ENCODE measurements at places on chromosomes 6 and 20.

- no peak for DNase-seq
These were observed 7.8 kb downstream of the ABHD12 start for GRCh38 chr20:25382704-25383370.

DNA sequence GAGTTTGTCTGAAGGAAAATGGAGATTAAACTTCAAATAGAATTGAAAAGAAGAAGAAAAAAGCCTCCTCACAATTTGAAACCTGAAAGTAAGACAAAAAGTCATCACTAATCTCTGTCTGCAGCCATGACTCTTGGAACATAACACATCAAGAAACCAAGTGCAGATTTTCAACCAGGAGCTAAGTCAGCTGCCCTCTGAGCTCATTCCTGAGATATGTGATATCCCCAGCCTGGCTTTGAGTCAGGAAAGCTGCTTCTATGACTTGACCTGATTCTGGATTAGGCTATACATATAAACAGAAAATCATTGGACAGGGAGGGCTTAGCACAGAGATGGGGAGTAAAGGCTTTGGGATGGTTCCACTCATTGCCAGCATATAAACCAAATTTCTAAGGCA, 891.4 kb downstream of the TFAP2A start:
- no peak for DNase-seq

DNA sequence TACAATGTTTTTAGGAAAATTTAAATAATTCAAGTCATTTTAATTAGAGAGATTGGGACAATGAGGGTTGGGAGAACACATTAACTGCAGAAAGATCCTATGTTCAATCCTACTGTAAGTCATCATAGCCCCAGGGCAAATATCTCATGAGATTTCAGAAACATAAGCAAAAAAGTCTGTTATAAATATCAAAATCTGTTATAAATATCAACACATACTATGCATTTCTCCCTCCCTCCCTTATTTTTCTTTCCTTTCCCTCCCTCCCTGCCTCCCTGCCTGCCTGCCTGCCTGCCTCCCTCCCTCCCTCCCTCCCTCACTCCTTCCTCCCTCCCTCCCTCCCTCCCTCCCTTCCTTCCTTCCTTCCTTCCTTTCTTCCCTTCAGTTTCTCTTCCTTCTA, 267.3 kb upstream of the SASH1 start:
- DNase-seq, result no peak

DNA sequence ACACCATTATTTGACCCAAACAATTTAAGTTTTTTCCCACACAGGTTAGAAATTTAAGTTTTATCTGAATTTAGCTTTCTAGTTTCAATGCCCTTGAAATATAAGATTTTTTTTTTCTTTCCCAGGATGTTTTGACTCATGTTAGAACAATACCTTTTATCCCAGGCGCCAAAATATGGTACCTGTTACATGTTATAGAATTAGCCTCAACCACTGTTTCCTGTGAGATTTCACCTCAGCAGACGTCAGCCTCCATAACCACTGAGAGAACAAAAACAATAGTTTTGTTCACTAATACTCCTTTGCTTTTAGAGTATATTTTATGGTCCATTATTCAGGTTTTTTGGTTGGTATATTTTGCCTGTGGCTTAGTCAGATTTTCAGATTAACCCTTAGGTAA, 302.9 kb downstream of the CDKAL1 start:
- no peak for DNase-seq

- DNase-seq, result no peak
These were observed 18.1 kb upstream of the FERMT1 start for GRCh38 chr20:6140947-6141346.

DNA sequence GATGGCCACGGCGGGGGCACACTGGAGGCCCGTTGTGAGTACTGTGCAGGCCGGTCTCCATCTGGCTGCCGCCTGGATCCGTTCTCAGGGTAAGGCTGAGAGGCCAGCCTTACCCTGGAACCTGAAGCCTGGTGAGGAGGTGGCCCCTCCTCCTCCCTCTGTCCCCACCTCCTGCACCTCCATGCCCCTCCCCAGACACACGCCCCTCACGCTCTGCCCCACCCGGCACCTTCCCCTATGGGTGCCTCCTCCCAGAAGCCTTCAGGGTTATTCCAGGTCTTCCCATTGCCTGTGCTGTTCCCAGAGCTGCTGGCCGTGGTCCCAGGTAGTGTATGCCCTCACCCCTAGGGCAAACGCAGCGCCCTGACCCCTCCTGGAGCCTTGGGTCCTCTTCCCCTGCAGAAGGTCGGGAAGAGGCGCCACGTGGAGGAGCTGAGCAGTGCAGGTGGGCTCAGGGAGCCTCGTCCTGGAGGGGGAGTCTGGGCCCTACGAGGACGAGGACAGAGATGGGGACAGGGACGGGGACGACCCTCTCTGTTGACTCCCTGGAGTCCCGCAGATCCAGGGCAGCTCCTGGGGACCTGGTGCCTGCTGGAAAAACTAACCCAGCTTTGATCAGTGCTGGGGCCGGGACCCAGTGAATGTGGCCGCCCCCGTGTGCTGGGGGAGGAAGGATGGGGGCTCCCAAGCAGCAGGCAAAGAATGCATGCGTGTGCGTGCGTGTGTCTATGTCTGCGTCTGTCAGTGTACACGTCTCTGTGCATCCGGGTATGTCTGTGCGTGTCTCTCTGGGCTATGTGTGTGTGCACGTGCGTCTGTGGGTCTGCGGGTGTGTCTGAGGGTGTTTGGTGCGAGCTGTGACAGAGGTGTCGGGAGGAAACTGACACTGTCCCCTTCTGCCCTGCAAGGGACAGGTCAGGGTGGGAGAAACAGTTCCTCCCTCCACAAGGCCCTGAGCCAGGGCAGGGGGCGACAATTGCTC, 8.2 kb upstream of the HRH3 start:
- no peak for DNase-seq

- no peak for DNase-seq
These were observed 56.7 kb upstream of the SMIM29 start for GRCh38 chr6:34305497-34305896.

GRCh38 chr6:130760006-130760405, 67.2 kb upstream of the SMLR1 start:
- DNase-seq, result no peak

DNA sequence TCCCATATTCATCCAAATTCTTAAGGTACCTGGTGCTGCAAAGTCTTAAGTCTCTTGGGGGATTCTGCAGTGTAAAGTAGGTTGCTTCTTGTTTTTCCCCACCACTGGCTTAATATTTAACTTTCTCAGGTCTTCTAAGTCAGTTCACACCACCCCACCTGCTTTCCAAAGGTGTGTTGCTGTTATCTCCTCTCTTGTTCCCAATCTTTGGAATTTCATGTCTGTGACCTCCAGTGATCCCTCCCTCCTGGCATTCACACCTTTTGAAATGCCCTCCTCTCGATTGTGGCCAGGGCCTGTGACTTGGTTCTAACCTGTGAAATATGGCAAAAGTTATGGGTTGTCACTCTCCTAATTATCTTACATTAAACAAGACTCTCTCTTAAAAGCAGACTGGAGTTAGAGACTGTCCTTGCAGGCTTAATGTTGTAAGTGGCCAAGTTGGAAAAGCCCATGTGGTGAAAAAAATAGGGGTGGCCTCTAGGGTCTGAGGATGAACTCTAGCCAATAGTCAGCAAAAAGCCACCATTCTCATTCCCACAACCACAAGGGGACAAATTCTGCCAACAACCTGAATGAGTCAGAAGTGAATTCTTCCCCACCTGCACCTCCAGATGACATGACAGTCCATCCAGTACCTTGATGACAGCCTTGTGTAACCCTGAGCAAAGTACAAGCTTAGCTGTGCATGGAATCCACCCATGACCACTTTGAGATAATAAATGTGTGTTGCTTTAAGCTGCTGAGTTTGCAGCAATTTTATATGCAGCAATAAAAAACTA, 45.1 kb downstream of the ADGRF1 start:
- DNase-seq, result no peak

- DNase-seq, result no peak
These were observed 166.9 kb downstream of the EYA2 start for GRCh38 chr20:47061549-47061948.

- no peak for DNase-seq
These were observed 129.3 kb upstream of the UST start for GRCh38 chr6:148617530-148617929.

DNA sequence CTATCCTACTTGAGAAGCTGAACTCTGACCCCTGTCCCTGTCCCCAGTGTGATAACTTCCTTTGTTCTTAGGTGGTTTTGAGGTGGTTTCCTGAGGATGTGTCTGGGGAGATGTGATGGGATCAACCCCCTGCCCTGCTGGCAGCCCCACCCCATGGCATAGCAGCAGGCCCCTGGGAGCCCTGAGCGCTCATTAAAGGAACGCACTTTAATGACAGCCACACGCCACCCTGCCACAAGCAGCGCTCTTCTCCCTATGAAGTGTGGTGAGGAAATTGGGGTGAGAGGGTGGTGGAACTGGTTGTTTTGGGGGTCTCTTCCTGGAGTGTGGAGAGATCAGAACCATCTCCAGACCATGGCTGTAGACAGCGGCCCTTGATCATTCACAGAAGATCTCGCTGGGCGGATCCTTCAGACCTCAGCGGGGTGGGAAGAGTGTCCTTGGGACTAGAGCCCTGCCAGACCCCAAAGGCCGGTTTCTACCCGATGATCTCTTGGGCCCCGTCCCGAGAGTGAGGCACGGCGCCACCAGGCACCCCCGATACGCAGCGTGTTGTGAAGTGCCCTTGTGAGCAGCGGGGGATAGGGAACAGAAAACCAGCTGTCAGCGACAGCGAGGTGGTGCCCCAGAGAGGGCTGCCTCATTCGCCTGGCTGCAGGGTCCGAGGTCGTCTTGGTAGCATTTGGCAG, 45.4 kb downstream of the SYNJ2 start:
- DNase-seq, result no peak
